ENCODE measurements at places on chromosomes 11 and 22. TPM values are rescaled to one million over a fixed set of nuclear protein-coding genes. Genes with fewer than 3 reads are reported as not detected.
A peak's percentile ranks its signal among the peaks of the same experiment; 100 is the strongest.

DNA sequence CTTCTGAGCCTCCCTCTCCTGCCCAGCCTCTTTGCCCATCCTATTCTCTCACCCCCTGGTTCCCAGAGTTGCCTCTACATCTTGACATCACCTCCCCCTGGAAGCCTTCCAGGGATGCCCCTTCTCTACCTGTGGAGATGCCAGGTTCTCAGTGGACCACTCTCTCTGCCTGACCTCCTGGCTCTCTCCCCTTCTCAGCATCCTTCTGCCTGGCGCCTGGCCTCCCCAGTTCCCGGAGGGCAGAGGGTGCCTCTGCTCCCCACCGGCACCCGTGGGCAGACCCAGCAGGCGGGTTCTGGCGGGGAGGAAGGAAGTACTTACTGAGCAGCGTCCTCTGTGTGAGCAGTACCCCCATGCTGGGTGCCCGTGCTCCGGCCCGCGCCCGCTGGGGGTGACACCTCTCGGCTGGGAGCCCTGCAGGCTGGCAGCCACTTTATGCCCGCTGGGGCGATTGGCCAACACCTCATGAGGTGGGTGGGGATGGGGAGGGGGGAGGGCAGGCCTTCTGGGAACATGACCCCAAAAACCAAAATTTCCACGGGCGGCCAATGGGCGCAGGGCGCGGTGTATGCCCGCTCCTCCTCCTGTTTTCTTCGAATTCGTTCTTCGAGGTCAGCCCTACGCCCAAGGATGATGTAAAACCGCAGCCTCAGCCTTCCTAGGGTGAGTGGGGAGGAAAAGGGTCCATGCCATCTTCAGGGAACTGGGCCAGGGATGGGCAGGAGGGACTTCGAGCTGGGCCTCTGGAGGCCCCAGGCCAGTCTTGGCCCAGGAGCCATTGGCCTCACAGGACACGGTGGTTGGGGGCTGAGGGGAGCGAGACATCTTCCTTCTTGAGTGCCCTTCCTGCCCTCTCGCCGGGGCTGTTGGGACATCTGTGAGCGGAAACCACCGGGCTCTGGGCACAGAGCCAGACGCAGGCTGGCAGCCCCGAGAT is at the start of gene OSM:
OSM (minus strand) TSS at position 407 of the 937 bp plus-strand sequence; CDS start at position 355, 52 bp downstream.
- no peak for DNase-seq

The TBRG1 gene
- 27.6 TPM for total RNA-seq

GRCh38 chr11:46338636-46338987 is 8.7 kb upstream of the DGKZ start:
- no peak for DNase-seq

- DNase-seq: no peak
Measured at GRCh38 chr11:13261591-13262061, 16.0 kb upstream of the BMAL1 start.

The MISFA gene
- 16.4 TPM for total RNA-seq

GRCh38 chr11:130740819-130741218 is 175.5 kb downstream of the SNX19 start:
- no peak for DNase-seq

- DNase-seq: no peak
Measured at GRCh38 chr11:118856314-118856713, 27.4 kb upstream of the CXCR5 start.

DNA sequence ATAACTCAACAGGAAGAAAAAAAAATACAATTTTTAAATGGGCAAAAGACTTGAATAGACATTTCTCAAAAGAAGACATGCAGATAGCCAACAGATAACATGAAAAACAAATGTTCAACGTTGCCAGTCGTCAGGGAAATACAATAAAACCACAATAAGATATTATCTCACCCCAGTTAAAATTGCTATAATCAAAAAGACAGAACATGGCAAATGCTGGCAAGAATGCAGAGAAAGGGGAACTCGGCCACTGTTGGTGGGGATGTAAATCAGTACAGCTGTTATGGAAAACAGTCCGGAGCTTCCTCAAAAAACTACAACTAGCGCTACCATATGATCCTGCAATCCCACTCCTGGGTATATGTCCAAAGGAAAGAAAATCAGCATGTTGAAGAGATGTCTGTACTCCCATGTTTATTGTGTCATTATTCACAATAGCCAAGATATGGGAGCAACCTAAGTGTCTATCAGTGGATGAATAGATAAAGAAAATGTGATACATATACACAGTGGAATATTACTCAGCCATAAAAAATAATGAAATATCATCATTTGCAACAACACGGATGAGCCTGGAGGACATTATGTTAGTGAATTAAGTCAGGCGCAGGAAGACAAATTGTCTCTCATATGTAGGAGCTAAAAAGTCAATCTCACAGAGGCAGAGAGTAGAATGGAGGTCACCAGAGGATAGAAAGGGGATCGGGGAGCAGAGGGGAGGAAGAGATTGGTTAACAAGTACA is 12.2 kb upstream of the CYTH4 start:
- DNase-seq: peak; percentile 17

- DNase-seq: no peak
Measured at GRCh38 chr11:13480198-13480597, 15.6 kb downstream of the PTH start.

- no peak for DNase-seq
Measured at GRCh38 chr22:36737776-36738175, 34.2 kb upstream of the CACNG2 start.

- peak; percentile 67 for DNase-seq
Measured at GRCh38 chr22:45413013-45413367, 409 bp downstream of the SMC1B start.

The TMA7B gene
- 0.31 TPM for total RNA-seq

DNA sequence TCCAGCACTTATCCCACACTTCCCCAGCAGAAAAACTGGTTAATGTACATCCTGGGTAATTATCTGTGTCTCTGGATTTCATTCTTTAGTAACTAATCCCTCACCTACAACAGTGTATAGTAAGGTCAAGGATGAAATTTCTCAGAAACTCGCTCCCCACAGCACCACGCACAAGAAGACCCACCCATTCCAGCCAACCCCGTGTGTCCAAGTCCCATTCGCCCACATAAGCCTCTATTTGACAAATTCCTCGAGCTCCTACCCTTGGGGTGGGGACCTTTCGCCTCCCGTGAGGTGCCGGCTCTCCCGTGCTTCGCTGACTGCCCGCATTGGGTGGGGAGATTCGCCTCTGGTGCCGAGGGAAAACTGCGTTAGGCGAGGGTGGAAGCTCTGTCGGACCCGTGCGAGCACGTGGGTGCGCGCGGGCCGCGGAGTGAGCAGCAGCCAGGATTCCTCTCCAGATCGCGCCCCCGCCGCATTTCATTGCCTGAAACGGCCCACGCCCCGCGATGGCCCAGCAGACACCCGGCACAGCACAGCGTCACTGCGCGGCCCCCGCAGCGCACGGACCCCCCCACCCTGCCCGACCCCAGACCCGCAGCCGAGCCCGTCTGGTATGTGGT is 866 bp downstream of the EXPH5 start:
- peak; percentile 56 for DNase-seq
